ENCODE measurements at places on chromosomes 5 and 9.
A peak's percentile ranks its signal among the peaks of the same experiment; 100 is the strongest.

- DNase-seq, result no peak
Measured at GRCh38 chr9:78574354-78575045, 277.6 kb downstream of the PSAT1 start.

DNA sequence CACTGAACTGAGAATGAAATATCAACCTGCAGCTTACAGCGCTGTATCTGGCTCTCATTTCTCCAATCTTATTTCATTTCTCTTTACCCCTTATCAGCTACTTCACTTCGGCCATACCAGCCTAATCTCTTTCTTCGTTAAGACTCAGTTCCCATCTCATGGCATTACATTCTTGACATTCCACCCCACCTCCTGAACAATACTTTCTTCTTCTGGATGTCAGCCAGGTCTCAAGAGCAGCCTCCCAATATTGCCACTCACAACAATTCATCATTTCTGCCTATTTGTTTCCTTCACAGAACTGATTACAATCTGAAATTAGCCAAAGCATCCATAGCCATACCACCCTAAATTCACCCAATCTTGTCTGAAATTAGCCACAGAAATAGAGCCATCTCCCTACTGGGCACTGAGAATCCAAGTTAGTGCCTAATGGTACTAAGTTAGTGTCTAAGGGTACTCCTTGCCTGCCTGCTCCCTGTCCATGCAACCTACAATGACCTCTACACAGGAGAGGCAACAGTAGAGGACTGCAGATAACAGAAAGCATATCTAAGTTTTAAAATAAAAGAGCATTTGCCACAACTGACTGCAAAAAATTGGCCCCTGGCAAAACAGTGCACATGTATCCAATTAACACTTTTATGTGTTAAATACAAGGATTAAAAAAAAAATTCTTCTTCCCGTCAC is 35.2 kb downstream of the SETX start:
- no peak for DNase-seq

DNA sequence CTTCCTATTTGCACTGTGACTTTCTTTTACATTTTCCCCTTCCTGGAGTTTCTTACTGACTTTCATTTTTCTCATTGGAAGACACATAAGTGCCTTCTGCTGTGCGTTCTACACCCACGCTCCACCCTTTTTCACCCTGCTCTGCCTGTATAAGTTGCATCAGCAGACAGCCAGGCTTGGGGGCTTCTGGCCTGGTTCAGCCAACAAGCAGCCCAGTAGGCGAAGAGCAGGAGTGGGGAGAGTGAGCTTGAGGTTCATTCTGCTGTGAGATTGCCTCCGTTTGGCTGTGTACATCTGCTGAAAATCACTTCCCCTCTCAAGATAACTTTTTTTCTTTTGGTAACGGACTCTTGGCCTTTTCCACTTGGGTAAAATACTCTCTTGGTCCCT is 38.4 kb downstream of the RASGRF2 start:
- DNase-seq, result peak; percentile 62

GRCh38 chr9:128729302-128729701 is 5.4 kb upstream of the ZDHHC12 start:
- no peak for DNase-seq

DNA sequence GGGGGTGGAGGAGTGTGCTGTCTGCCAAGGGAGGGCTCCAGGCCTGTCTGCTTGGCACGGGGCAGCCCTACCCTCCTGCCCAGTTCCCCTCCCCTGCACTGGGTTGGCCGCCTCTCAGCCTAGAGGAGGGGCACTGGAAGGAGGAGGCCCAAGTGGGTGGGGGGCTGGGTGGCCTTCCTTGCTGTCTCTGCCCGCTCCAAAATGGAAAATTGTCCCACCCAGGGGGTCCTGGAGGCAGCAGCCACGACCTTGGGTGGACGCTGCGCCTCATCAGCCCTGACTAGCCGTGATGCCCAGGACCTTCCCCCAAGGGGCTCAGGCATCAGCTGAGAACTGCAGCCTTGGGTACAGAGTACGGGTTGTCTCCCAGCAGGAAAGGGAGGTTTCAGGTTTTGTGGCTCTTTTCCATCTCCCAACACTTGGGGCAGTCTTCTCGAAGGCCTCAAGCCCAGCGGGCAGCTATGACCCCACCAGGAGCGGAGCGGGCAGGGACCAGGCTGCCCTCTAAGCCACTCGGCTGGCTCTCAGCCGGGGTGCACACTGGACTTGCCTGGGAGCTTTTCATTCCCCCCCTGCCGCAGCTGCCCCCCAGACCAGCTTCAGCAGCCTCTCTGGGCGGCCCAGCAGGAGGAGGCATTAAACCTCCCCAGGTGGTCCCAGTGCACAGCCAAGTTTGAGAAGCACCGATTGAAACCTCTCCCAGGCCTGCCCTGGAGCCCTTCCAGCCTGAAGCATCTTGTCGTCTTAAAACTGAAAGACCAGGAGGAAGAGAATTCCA is 20.6 kb downstream of the NTNG2 start:
- DNase-seq, result no peak

DNA sequence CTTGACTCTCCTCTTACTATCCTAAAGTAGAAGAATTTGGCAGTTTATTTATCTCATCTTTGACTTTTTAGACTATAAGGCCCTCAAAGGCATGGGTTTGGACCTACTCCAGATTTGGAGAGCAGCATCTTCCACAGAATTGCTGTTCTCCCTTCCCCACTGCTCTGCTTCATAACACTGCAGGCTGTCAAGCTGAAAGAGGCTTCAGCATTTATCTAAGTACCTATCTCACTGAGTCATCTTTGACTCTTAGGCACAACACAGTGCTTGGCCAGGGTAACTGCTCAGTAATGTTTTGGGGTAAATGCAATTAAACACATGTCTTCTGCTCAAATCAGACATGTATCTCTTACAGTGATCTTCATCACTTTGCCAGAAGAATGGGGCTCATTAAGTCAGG is 60.6 kb downstream of the GRIN3A start:
- no peak for DNase-seq

DNA sequence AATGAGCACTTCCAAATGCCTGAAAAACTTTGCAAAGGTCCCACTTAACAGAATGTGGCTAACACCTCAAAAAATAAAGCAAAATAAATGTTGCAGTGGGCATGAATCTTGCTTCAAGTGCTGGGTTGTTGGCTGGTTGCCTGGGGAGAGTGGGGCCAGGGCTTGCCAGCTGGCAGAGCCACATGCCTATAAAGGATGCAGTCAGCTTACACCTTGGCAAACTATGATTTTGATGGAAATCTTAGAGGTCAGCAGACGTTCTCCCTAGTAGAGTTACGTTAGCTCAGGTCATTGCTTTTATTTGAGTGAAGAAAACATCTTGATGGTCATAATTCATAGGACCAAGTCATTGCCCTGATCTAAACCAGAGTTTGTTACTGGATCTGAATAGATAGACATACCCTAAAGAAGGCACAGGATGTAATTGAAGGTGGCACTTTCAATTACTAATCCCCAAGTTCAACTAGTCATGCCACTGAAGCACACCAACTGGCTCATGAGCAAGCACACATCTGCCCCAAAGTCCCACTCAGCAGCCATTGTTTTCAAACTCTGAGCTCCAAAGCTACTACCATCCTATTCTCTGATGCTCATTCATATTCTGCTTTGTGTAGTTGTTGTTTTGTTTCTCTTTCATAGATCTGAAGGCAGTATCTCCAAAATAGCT is 51.2 kb upstream of the ZSWIM6 start:
- DNase-seq, result no peak

DNA sequence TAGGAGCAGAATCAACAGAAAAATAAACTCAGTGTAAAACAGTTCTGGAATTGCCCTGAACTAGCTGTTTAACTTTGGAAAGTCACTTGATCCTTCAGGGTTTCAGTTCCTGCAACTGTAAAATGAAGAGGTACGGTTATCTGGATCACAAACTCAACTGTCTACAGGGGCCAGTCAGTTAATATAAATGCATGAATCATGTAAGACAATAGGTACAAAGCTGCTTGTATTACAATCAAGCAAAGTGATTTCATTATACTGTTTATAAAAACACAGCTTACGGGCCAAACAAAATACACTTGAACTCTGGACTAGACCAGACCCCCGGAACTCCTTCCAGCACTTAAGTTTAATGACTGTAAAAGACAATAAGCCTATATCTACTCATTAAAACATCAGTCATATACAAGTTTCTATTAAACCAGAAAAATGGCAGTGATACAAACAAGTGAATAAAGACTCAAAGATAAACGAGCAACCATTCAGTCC is 73.0 kb downstream of the MRPS27 start:
- DNase-seq, result no peak

GRCh38 chr5:169006842-169007790 is 293.8 kb downstream of the SLIT3 start:
- no peak for DNase-seq

GRCh38 chr5:39648085-39648847 is 223.5 kb upstream of the DAB2 start:
- DNase-seq, result no peak
